Germinal center (tissue), 1 donor: ENCODE measurements at places on chromosomes 7 and 10.
A peak's percentile ranks its signal among the peaks of the same experiment; 100 is the strongest.

DNA sequence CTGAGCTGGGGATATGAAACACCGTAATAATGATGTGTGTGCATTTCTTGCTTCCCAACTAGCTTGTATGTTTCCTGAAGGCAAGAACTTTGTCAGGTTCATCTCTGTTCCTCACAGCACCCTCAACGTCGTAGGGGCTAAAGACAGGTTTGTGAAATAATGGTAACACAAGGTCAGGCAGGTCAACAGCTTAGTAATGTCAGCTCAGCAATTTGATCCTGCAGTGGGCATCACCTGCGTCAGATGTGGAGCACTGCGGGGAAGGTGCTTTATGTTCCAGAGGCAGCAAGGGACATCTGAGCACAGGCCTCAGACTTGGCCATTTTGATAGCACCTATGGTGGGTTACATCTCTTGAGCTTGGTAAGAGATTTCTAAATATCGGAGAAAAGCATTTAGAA lies 51.8 kb upstream of the BTBD16 start:
- DNase-seq = no peak

DNA sequence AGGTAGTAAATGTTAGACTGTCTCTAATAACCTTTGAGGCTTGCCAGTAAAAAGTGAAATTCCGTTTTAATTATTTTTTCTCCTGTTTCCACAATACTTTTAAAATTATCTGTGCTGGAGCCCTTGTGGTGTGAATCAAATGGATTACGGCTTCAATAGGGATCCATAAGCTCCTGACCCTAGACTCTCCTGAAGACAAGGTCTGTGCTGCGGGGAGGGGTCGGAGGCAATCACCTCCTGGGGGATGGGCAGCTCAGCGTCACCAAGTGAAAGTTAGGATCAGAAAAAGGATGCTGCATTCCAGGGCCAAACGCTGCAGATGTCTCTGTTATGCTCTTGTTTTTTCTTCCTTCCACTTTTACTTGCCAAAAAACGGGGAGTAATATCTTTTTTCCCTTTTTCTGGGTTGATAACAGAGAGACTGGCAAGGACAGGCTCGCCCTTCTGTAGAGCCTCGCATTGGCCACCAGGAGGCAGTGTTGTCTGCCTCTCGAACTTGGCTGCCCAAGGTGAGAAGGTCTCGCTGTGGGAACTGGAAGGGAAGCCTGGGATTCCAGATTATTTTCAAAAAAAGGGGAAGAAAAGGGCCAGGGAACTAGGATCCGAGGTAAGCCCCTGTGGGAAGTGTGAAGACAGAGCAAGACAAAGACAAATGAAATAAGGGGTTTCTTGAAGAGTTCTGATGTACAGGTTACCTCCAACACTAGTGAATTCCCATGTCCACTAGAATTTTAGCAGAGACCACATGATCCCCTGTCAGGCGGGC lies 621.9 kb downstream of the ACTR3B start:
- DNase-seq = no peak

DNA sequence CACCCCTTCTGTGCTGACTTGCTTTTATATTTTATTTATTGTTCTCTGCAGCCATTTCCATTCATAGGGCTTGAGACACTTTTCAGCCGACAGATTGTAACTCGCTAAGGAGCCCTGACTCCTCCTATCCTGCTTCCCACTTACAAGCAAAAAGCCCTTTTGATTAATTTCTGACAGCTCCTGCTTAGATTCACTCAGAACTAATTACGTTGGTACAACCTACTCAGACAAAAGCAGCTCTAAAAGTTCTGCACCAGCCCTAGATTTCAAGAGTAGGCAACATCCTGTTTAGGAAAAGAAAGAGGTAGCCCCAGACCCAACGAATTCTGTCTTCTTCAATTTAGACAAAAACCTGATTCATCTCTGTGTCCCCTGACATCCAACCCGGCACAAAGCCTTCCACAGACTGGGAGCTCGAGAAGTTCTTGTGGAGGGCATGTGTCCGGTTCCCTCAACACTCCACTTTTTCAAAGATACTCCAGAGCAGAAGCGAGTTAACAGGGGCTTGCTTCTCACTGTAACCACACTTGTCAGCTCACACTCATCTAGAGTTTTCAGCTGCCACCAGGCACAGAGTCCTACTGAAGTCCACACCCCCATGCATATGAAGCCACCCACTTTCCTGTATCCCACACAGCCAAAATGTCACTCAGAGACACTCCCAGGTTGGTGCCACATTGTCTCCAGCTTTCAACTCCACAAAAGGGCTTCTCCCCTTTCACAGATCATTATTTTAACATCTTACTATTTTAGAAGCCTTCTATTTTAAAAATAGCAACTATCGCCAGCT lies 113.6 kb upstream of the NFE2L3 start:
- DNase-seq = no peak

GRCh38 chr10:70964245-70964644 lies 75.9 kb upstream of the PCBD1 start:
- DNase-seq = no peak

GRCh38 chr7:115724400-115725056 lies 306.0 kb downstream of the TFEC start:
- DNase-seq = no peak

DNA sequence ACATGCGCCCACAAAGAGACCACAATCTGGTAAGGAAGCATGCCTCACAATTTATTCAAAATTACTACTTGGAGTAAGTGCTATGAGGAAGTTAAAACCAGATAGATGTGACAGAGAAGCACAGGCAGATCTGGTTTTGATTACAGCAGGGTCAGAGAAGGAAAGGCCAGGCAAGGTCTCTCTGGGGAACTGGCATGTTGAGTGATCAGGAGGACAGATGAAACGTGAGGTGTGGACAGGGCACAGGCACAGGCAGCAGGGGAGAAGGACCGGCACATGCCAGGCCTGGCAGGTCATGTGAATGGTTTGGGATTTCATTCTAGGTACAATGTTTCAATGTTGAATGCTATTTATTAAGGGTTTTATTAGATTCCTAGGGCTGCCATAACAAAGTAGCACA lies 51.6 kb downstream of the GPAM start:
- DNase-seq = no peak

DNA sequence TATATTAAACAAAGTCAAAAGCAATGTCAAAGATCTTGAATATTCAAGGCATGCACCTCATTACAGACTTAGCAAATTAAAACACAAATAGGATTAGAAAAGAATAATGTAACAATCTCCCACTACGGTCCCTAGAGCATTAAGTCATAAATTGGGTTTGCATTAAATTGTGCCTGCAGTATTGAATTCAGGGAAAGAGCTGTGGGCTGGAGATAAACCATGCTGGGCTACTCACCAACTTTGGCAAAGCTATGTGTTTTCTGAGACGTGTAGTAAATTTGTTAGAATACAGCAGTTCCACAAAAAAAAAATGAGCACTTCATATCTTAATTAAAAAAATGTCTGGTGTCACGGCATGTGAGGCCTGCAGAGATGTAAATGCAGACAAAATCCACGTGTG lies 241.6 kb downstream of the SNX10 start:
- DNase-seq = no peak

- no peak for DNase-seq
Measured at GRCh38 chr10:16439295-16439694, 2.5 kb downstream of the PTER start.

GRCh38 chr10:80321183-80321582 lies 31.7 kb upstream of the MAT1A start:
- DNase-seq = no peak

GRCh38 chr7:129213828-129214227 lies 11.0 kb upstream of the AHCYL2 start:
- no peak for DNase-seq

- DNase-seq = no peak
Measured at GRCh38 chr7:37206192-37206591, 242.5 kb downstream of the ELMO1 start.

GRCh38 chr10:48811461-48811860 lies 126.8 kb downstream of the WDFY4 start:
- no peak for DNase-seq

DNA sequence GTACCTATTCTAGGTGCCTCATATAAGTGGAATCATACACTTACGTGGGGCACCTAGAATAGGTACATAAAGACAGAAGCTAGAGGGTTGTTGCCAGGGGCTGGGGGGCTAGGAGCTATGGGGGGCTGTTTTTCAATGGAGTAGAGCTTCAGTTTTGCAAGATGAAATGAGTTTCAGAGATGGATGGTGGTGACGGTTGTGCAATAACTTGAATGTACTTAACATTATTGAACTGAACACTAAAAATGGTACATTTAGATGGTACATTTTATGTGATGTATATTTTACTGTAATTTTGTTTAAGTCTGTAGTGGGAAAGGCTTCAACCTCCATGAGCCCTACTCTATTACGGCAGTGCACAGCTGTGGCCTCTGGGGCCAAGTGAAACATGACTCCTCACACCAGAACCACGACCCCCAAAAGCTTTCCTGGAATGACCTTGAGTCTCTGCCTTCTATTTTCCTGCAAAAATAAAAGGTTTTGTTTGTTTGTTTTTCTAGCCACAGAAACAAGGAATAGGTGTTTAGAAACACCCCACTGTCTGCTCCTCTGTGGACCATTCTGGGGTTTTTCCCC lies 147.3 kb upstream of the PLXNA4 start:
- DNase-seq = no peak

DNA sequence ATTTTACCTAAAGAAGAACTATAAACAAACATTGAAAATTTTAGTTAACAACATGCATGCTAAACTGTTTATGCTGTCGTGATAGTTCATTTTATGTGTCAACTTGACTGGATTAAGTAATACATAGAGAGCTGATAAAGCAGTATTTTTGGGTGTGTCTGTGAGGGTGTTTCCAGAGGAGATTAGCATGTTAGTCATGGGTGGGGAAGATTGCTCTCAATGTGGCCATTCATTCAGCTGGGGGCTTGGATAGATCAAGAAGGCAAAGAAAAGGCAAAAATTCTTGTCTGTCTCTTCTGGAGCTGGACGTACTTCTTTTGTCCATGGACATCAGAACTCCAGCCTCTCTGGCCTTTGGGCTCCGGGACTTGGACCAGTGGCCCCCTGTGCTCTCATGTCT lies 172.9 kb upstream of the SEMA3E start:
- DNase-seq = no peak

- no peak for DNase-seq
Measured at GRCh38 chr7:120165227-120165626, 107.7 kb upstream of the KCND2 start.

- DNase-seq = peak; percentile 72
Measured at GRCh38 chr7:98200364-98200763, 10.9 kb upstream of the BHLHA15 start.

DNA sequence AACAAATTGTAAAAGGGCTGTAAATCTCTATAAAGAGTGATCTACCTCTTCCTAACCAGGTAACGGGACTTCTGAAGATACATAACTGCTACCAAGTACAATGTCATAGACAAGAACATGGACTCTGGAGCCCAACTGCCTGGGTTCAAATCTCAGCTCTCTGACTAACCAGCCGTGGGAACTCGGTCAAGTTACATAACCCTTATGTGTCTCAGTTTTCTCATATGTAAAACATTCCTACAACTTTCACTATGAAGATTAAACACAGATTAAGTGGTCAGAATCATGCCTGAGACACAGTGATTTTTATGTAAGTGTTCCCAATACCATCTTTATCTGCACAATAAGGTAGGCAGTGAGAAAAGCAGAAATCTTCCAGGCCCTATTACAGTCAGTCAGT lies 52.6 kb downstream of the ITGB1 start:
- DNase-seq = no peak

DNA sequence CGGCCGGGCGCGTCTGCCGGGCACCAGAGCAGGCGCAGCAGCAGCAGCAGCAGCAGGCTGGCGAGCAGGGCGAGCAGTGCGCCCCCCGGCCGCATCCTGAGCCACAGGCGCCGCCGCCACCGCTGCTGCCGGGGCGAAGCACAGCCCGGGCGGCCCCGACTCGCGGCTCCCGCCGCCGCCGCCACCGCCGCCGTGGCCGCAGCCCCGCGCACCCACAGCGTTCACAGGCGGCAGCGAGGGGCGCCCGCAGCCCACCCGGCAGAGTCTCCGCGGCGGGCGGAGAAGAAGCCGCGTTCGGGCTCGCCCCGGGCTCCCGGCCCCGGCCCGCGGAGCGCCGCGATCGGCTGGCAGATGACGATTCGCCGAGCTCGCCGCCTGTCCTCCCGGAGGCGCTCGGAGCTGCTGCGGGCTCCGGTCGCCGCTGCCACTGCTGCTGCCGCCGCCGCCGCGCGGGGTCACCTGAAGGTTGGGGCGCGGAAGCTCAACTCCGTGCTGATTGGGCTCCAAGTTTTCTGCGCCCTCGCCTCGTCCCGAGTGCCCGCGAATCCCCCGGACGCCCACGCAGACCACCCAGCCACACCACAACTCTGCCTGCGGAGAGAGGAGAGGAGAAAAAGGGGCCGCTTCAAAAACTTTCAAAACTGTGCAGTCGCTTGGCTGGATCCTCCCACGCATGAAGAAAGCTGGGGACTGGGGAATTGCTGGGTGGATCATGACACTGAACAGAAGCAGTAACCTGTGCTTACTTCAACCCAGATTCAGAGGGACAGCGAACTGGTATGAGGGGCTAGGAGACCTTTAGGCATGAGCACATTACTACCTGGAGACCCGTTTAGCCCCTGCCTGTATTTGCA lies at the start of gene ST8SIA6:
Gene ST8SIA6, minus strand, starts transcription at position 435 of the 854 bp plus-strand sequence. Its CDS starts 340 bp downstream, at position 95.
- peak; percentile 41 for DNase-seq

DNA sequence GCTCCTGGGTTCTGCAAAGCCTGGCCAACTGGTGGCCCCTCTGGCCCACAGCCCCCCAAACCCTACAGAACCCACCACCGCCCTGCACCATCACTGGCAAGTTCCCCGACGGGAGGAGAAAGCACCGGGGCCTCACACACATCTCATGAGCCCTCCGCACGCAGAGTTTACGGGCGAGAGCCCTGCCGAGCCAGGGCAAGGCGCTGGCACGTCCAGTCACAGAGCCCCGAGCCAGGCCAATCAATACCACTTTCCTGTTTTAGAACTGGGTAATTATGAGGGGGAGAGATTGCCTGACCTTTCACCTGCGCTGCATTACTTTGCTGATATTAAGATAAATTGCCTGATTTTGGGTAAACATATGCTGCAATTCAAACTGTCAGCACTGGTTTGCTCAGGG lies 113.3 kb downstream of the EBF3 start:
- DNase-seq = no peak

- no peak for DNase-seq
Measured at GRCh38 chr7:117485118-117485620, 5.3 kb downstream of the CFTR start.

DNA sequence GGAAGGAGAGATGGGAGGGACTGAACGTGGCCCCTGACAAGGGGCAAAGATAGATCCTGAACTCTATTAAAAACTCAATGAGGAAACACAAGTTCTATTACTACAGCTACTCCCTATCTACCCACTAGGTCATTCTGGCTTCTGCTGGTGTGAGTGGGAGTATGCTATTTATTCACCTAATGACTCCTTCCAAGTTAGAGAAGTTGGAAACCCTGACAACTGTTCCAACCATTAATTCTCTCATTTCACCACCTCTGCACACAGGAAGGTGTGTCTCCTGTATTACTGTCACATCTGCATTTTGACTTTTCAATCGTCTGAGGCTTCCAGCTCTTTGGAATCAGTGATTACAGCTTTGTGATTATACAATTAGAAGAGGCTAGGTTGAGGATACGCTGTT lies 169.4 kb upstream of the ADO start:
- no peak for DNase-seq
